ENCODE measurements at places on chromosomes 4 and X.

DNA sequence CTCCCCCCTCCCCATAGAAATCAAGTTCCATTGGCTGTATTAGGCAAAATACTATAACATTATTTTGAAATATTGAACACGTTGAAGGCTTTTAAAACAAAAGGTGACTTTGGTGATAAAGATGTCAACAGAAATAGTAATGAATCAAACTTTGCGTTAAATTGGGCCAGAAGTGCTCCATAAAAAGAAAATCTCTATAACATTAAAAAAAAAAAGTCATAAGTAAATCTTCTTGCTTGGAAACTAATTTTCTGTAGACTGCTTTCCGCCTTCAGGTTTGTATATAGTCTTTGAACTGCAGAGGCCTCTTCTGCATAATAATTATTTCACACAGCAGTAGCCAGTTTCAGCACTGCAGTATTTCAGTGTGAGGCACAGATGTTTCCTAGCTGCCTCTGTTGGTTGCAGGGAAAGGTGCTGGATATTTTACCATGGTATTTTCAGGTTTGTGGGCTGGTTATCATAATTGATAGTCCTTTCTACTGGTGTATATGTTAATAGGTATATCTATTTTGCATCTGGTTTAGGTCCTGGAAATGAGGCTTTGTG, 158.9 kb downstream of the KDM6A start:
- DNase-seq, result no peak

GRCh38 chr4:125749354-125749753, 434.6 kb downstream of the FAT4 start:
- DNase-seq, result no peak

DNA sequence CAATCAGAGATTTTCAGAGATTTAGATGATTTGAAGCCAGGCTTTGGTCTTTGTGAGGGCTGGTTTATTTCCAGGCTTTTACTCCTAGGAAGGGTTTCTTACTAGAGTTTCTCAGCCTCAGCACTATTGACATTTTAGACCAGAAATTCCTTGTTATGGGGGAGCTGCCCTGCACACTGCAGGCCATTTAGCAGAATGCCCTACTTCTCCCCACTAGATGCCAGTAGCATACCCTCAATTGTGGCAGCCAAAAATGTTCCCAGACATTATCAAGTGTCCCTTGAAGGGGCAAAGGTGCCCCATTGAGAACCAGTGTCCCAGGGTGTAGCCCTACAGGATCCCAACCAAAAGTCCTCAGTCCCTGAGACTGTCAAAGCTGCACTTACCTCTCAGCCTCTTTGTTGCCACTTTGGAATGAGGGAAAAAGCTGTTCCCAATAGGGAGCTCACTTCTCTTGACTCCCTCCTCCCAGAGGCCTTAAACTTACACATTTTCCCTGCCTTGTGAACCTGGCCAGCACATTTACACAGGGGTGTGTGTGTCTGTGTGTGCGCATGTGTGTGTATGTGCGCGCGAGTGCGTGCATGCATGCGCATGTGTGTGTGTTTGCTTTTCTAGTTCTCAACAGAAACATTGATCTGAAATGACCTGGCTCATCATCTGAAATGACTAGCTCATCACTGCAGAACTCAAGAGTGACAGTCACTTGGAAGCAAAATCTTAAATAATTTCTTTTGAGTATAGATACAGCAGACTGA, 231.4 kb downstream of the QDPR start:
- DNase-seq, result no peak

- DNase-seq, result peak; percentile 62
These were observed 32.1 kb upstream of the MTNR1A start for GRCh38 chr4:186587416-186588018.

GRCh38 chrX:72340626-72341025, 34.9 kb upstream of the CITED1 start:
- DNase-seq, result peak; percentile 22

Measured in SJCRH30 (cell line).